Activated CD4-positive, alpha-beta T cell treated with anti-CD3 and anti-CD28 coated beads, Interleukin-2, Interleukin-4, amounts not matched to agents 100 ng/mL and 50 ng/mL, durations not matched to agents 16 hours and 8 hours (primary cell): ENCODE measurements at places on chromosomes 7 and 10.

DNA sequence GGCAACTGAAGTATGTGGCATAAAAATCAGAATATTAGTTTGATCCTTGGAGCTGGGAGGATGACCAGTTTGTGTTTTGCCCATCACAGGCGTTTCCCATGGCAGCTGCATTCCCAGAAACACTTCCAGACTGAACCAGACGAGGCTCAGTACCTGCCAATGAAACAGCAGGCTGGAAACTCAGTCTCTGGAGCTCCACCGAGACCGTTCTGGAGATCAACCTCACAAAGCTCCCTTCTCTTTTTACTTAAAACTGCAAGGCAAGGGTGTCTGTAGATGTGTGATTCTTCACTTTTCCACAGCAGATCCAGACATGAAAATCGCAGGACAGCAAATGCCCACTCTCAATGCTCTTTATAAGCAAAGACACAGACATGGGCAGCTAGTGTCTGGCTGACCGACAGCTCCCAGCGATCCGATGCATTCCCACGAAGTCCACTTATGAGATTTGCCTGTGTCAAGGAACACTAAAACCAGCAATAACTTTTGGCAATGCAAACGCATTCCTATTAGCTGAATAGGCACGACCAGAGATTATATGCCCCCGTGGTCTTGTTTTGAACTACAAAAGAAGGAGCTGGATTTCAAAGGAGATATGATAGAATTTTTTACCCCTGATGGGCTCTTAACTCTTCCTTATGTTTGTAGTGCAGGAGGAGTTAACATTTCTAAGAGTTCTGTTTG lies 72.6 kb downstream of the ADAM12 start:
- DNase-seq = no peak

DNA sequence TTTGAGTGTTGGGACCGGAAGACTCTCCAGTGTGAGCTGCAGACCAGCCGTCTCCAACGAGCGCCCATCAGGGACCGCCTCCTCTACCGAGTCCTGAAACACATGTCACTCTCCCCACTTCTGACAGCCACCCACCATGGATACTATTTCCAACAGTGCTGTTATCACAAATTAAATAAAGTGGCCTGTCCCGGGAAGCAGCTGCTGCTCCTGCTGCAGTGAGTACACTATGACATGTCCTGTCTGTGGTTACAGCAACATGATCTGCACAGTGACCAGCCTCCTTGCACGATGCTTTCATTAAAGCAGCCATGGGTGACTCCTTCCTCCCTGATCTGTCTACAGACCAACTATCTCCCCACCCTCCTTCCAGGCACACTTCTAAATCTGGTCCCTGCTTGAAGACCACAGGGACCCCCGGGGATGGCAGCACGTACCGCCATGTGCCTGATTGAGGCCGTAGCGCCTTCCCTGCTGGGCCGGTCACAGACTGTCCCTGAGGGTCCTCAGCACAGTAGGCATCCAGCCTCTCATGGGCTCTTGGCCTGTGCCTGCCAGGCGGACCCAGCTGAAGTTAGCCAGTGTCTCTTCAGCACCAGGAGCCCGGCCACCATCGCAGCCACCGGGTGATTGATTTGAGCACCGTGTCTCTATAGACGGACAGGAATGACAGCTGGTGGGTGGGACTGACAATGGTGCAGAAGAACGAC lies 58.8 kb downstream of the TCERG1L start:
- no peak for DNase-seq

GRCh38 chr7:107879400-107880035 lies 11.5 kb upstream of the DLD start:
- DNase-seq = peak; percentile 49

GRCh38 chr10:116599991-116600390 lies 9.2 kb downstream of the PNLIPRP1 start:
- no peak for DNase-seq

- no peak for DNase-seq
These were observed 44.2 kb downstream of the JMJD1C start for GRCh38 chr10:63421591-63421990.

GRCh38 chr7:150377196-150377595 lies 1.9 kb upstream of the ZNF775 start:
- DNase-seq = no peak
